ENCODE measurements at places on chromosomes 6 and 20.

GRCh38 chr6:158150701-158151100, 17.4 kb downstream of the SERAC1 start:
- DNase-seq: peak; percentile 21

DNA sequence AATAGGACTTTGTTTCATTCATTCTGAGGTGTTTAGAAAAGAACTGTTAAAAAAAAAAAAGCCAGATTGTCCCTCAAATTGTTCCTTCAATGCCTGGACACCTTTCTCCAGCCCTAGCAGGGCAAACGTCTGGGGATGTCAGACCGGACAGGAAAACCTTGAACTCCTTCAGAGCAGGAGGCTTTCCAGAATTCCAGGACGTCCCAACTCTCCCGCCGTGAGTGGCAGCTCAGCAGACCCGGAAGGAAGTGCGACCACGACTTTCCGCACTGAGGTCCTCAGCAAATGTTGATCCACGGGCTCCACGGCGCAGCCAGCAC, 139.1 kb downstream of the DLL1 start:
- no peak for DNase-seq

DNA sequence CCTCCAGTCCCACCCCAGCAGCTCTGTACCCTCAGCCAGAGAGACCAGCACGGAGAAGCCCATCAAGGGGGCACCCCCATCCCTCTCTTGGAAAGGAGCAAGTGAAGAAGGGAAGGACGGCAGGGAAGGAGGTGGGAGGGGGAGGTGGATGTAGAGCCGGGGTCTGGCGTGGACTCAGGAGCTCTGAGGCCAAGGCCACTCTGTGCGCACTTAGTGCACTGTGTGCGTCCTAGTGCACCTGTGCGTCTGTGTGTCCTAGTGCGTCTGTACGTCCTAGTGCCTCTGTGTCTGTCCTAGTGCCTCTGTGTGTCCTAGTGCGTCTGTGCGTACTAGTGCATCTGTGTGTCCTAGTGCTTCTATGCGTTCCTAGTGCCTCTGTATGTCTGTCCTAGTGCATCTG, 54.2 kb downstream of the DSTN start:
- DNase-seq: no peak

GRCh38 chr6:140988780-140989179, 1143.9 kb upstream of the GJE1 start:
- peak; percentile 22 for DNase-seq

DNA sequence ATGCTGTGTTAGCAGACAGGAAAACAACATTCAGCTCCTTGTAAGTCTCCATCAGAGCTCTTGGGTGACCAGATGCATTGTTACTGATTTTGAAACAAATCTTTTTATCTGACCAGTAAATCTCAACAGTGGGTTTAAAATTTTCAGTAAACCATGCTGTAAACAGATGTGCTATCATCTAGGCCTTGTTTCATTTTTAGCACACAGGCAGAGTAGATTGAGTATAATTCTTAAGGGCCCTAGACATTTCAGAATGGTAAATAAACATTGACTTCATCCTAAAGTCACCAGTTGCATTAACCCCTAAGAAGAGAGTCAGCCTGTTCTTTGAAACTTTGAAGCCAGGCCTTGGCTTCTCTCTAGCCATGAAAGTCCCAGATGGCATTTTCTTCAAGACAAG, 237.2 kb upstream of the BMP2 start:
- DNase-seq: no peak

- DNase-seq: peak; percentile 88
Measured at GRCh38 chr6:80548532-80548931, 442.1 kb downstream of the BCKDHB start.

- no peak for DNase-seq
Measured at GRCh38 chr20:3423126-3423525, 15.7 kb upstream of the DNAAF9 start.

DNA sequence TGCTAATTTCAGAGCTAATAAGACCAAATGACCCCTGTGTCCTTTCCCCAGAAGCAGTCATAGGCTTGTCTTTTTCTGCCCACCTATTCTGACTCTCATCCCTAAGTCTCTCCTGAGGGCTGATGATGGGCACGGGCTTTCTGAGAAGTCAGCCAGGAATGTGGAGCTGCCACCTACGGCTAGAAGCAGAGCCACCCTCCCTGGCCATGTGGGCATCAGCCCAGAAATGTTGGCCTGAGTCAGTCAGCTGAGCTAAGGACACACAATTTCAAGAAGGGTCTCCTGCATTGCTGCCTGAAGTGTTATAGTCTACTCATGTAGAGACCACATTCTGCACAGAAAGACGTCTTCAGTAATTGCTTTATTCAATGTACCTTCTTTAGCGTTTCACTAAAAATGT, 17.1 kb downstream of the MYLIP start:
- DNase-seq: no peak

GRCh38 chr6:57177545-57178265, 5.6 kb downstream of the BAG2 start:
- DNase-seq: peak; percentile 74

GRCh38 chr6:71983131-71983530, 96.8 kb downstream of the RIMS1 start:
- no peak for DNase-seq

GRCh38 chr6:49582529-49582928, 32.1 kb downstream of the C6orf141 start:
- DNase-seq: no peak

- DNase-seq: no peak
Measured at GRCh38 chr20:2603816-2604505, 48.5 kb upstream of the NOP56 start.

DNA sequence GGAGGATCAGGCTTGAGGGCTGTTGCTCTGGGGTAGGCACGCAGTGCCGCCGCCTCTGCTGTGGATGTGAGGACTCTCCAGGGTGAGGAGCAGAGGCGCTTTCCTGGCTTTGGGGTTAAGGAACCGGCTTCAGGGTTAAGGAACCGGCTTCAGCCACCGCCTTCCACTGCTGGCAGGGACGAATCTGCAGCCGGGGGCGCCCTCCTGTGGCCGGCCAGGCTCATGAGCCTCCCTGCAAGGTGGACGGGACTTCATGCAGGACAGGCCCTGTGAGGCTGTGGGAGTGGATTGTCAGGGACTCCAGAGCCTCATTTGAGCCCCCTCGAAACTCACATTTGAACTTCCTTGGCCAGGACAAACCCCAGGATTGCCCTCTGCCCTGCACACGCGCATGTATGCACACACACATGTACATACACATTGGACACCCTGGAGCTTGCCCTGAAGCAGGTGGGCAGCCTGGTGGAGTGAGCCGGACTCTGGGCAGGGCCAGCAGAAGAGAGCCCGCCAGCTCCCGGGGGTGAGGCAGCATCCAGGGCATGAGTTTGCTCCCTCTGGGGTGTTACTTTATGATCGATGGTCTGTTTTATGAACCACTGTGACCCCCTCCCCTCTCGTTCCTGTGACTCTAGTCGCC, 146.9 kb downstream of the PHACTR3 start:
- DNase-seq: peak; percentile 29

DNA sequence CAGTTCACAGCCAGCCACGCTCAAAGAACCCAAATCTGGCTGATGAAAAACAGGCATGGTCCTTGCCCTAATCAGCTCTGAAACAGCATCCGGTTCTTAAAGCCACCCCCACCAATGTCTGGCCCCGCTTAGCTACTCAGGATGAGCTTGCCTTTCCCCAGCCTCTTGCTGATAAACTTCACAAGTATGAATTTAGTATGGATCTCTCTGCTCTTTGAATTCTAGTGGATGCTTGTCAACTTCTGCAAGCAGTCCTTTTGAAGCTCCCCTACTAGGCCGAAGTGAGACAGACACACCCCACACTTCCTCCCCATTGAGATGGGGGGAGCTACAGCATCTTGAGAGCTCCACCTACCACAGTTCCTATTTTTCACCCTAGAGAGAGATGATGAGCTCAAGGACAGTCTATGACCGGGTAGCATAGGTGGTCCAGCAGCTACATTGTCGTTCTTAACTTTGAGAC, 36.7 kb downstream of the EBF4 start:
- peak; percentile 53 for DNase-seq

- no peak for DNase-seq
Measured at GRCh38 chr20:47280228-47280627, 76.3 kb downstream of the ZMYND8 start.

DNA sequence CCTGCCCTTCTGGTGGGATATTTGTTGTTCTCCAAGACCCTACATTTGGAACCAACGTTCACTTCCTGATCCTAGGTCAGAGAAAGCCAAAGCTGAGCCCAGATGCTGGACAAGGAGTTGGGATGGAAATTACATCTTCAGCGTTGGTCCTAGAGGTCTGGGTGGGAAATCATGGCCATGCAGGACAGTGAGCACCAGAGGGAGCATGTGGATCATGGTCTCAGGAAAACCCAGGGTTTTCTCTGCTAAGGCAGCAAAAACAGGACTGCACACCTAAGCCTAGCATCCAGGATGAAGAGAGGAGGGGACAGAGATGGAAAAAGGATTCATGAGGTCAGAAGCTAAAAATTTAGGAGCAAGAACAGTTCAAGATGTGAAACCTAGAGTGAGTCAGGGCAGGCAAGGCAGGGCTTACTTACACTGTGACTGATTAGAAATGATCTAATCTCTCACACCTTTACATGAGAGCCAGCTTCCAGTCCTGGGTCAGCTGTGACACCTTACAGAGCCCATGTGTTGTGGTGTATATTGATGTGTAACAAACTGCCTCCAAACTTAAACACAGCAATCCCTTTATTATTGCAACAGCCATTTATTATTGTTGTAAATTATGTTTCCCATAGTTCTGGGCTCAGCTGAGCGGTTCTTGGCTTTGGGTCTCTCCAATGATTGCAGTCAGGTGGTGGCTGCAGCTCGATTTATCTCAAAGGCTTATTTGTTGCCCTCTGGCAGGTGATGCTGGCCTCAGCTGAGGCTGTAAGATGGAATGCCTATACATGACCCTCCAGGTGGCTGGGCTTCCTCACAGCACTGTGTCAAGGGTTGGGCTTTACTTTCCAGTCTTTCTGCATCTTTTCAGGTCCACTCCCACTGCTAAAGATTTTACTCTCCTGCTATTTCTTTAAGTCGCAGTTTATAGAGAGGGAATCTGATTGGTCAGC, 6.5 kb downstream of the C20orf202 start:
- no peak for DNase-seq

DNA sequence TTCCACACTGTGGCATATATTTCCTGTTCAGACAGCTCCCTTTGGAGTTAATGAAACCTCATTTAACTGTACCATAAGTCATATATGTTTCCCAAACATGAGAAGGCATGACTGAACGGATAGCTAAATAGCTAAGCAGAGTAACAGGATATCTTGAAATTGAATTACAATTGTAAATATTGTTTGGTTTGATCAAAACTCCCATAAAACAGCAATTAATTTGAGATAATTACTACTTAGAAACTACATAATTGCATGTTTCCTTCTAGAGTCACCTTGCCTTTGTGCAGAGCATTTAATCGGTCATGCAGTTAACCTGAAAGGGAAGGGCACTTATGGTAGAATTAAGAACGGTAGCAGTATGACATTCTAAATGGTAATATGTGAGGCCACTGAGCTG, 179.0 kb upstream of the MAP3K7 start:
- DNase-seq: no peak

GRCh38 chr6:164906766-164907165, 402.6 kb downstream of the C6orf118 start:
- no peak for DNase-seq

GRCh38 chr20:50848846-50849673, 54.2 kb downstream of the BCAS4 start:
- DNase-seq: no peak

DNA sequence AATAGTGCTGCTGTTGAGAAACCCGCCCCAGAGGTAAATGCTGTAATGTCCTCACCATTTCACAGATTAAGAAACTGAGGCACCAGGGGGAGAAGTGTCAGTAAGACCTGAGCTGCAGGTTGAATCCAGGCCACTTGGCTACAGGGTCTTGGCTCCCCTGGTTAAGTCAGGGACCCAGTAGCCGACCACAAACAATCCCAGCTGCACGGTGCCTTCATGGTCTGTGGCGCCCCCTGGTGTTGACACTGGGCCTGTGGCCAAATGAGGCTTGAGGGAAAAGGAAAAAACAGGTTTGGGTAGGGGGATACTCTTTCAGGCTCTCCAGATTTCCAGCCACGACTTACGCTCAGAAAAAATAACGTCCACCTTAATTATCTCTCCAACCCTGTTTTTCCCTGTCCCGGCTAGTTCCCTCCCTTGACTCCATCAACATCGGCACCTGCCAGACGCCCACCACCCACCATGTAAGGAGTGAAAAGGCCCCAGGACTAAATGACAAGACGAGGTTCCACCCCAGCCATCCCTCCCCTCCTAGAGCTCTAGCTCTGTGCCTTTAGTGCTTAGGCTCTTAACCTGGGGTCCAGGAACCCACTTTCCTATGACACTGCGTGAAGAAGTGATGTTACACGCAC, 47.7 kb upstream of the POLR1H start:
- DNase-seq: peak; percentile 18

- DNase-seq: no peak
Measured at GRCh38 chr6:83510791-83511190, 1.5 kb upstream of the PRSS35 start.

DNA sequence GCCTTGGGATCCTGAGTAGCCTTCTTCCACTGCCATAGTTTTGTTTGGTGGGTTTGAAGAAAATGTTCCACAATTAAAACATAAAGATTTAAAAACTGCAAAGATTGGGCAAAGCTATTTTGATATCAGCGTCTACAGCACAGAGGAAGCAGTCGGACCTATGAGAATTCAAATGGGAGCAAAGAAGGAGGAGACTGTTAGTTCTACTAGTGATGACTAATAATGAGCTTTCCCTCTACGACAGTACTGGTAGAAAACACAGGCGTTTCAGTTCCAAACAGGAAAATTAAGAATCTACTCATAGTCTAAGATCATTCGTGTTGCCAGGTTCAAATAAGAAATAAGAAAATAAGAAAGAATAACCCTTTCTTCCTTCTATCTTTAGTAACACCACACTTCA, 121.2 kb downstream of the INSM1 start:
- DNase-seq: no peak

DNA sequence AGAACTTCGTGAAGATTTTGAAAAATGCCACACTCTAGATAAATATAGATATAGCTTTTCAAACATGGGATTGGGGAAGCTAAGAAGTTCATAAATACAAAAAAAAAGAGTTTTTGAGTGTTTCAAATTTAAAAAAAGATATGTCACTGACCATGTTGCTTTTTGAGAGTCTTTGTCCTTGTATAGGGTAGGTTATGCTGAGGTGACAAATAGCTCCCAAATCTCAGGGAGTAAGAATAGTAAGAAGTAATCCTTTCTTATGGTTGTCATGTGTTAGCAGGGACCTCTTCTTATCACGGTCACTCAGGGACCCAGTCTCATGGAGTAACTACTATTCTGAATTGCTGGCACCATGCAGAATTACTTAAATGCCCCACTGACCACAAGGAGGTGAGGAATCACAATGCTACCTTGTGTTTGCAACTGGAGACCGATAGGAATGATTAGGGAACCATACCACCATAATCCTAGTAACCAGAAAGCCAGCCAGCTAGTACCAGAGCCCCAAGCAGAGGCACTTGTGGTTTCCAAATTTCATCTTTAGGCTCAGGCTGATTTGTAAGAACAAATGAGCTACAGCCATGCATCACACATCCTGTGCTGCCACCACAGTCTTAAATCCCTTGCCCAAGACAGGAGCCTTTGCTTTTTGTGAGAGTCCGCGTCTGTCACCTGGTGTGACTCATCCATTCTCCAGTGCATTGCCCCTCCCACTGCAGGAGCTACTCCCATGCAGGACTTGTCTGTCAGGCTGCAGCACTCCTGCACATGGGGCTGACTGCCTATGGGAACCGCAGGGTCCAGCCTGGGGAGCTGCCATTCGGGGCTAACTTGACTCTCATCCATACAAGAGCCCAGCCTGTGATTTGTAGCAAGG, 42.4 kb upstream of the ADGRF4 start:
- peak; percentile 53 for DNase-seq

Measured in fibroblast of pulmonary artery (primary cell).